HS-27A (cell line): ENCODE measurements at places on chromosomes 16 and 17.

DNA sequence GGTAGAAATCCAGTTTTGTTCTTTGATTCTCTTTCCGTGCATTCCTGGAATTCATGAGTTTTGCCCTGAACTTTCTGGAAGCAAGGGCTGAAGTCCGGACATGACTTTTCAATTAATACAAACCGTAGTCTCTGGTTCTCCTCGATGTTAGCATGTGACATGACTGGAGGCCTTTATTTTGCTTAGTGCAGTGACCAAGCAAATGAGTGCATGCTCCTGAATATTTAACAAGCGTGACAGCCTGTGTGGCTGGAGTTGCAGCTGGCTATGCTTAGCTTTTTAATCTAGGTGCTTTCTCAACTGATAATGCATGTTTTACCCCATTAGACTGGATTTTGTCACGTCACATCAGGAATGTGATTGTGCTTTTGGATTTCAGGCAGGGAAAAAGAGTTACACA is 302.1 kb downstream of the MAP2K6 start:
- DNase-seq = no peak

GRCh38 chr16:794091-794822 is 5.8 kb downstream of the CHTF18 start:
- DNase-seq = no peak

GRCh38 chr17:39244016-39244599 is 18.4 kb upstream of the STAC2 start:
- no peak for DNase-seq

DNA sequence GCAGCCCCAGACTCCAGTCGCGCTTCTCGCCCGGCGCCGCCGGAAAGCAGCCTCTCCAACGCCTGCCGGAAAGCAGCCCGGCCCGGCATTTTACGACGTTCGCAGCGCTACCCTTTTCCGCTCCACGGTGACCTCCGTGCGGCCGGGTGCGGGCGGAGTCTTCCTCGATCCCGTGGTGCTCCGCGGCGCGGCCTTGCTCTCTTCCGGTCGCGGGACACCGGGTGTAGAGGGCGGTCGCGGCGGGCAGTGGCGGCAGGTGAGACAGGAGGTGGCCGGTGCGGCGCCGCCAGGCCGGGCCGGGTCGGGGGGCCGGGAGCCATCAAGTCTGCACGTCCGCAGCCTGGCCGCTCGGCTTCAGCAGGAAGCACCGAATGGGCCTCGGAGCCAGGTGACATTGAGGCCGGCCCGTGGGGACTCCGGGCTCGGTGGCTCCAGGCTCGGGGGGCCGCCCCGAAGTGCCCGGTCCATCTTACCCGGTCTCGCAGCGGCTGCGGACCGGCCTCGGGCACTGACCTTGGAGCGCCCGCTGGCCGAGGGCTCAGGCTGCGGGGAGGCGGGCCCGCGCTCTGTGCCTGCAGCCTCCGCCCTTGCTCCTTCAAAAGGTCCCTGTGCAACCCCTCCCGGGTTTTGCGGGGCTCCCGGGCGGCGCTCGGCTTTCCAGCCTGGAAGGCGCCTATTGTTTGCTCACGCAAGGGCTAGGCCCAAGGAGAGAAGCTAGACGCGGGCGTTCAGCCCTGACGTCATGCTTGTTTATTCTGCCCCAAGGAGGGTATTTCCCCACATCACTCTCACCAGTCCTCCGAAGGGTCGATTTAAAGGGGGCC is at the start of the genes COX4I1 and EMC8:
Gene COX4I1, plus strand, starts transcription at position 199 of the 824 bp plus-strand sequence. CDS start 1,511 bp downstream, outside the sequence.
Gene EMC8, minus strand, starts transcription at position 48 of the 824 bp plus-strand sequence. CDS start 249 bp downstream, outside the sequence.
- peak; percentile 76 for DNase-seq

GRCh38 chr16:8756755-8757154 is 40.7 kb downstream of the TMEM186 start:
- no peak for DNase-seq

DNA sequence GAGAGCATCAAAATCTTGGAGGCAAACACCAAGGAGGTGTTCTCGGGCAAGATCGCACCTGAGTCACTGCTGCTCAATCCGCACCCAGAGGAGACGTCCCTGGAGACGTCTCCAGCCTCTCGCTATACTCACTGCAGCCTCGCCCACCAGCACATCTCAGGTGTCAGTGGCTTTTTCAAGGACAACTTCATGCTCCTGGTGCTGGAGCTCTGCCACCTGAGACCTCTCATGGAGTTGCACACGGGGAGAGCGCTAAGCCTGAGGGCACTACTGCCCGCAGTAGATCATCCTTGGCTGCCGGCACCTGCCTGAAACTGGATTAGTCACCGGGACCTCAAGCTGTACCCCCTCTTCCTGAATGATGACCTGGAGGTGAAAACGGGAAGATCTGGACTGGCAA is 2.6 kb upstream of the MBTPS1 start:
- no peak for DNase-seq

- no peak for DNase-seq
These were observed 131.9 kb downstream of the MSI2 start for GRCh38 chr17:57388131-57388725.

- no peak for DNase-seq
These were observed 31.2 kb upstream of the AKTIP start for GRCh38 chr16:53534206-53534605.

GRCh38 chr17:60087882-60088669 is 9.4 kb upstream of the HEATR6 start:
- no peak for DNase-seq

- no peak for DNase-seq
These were observed 35.5 kb downstream of the CPNE2 start for GRCh38 chr16:57127836-57128235.

DNA sequence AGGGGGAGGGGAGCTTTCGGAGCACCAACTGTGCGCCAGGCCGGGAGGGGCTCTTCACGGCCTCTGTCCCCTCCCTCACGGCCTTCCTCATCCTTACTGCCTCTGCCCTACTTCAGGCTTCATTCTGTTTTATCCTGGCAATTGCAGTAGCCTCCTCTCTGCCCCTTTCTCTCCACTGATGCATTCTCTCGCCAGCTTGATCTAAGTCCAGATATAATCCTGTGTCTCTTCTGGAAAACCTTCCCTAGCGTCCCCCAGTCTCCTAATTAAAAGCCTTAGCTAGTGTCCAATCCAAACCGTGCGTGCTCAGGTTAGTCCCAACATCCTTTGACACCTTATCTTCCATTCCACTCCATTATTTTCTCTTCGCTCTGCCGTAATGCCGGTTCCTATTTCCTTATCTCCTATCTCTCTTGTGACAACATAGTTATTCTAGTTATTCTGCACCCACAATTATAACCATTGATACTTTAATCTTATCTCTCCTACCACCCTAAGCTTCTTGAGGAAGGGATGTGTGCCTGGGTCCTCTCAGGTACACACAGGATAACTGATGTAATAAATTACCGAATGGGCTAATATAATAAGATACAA is 869 bp downstream of the ZNF48 start:
- DNase-seq = no peak

DNA sequence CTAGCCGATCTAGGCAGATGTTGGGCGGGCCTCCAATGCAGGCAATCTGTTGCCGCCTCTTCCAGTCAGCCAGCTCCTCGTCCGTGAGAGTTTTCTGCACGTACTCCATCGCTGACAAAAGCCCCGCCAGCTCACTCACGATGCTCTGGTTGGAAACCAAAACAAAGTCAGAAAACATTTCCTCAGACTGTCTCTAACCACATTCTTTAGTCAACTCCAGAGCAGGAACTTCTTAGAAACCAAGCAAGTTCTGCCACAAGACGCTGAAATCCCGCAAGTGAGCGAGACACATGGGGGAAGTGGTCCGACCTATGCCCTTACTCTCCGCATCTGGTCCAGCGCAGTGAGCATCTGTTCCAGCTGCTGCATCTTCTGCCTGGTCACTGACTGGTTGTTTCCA is 49.1 kb downstream of the STAT5A start:
- no peak for DNase-seq

- DNase-seq = no peak
These were observed 82.5 kb upstream of the TNRC6C start for GRCh38 chr17:77875881-77876509.

DNA sequence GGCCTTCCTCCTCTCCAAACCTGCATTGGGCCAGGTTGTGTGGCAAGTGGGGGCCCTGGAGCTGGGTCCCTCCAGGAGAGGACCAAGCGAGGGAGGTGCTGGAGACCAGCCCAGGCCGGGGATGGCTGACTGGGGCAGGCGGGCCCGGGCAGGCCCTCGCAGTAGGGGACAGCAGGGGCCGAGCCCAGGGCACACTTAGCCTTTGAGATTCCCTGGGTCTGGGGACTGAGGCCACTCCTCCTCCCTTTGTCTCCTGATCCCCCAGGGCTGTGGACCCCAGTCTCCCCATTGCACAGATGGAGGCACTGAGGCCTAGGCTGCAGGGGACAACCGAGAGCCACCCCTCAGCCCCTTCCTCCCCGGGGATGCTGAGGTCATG is 5.2 kb downstream of the FOXJ1 start:
- no peak for DNase-seq

DNA sequence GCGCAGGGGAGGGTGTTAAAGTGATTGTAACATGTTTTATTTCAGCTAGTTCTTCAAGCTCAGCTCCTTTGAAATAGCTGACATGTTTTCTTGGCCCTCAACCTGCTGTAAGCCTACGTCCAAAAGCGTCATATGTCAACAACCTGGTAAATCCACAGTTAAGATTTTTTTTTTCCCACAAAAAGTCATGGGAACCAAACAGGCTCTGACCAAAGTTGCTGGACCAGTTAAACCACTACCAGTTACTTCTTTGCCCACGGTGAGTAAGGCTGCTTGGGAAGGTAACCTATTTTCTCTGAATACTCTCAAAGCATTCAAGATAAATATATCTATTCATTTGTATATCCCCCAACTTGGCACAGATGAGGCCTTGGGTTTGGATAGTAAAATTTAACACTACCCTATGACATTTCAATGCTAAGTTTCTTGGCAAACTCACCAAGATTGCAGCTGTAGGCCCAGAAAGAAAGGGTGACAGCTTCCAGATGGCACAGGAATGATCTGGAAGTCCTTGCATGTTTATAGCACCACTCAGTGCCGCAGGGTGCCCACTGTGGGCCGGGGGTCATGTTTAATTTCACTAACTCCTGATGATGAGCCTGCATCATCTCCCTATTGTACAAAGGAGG is 166.2 kb downstream of the XYLT1 start:
- no peak for DNase-seq

- no peak for DNase-seq
These were observed 164.5 kb upstream of the ZFHX3 start for GRCh38 chr16:73212431-73212830.

GRCh38 chr16:51035110-51035498 is 116.0 kb downstream of the SALL1 start:
- DNase-seq = no peak

DNA sequence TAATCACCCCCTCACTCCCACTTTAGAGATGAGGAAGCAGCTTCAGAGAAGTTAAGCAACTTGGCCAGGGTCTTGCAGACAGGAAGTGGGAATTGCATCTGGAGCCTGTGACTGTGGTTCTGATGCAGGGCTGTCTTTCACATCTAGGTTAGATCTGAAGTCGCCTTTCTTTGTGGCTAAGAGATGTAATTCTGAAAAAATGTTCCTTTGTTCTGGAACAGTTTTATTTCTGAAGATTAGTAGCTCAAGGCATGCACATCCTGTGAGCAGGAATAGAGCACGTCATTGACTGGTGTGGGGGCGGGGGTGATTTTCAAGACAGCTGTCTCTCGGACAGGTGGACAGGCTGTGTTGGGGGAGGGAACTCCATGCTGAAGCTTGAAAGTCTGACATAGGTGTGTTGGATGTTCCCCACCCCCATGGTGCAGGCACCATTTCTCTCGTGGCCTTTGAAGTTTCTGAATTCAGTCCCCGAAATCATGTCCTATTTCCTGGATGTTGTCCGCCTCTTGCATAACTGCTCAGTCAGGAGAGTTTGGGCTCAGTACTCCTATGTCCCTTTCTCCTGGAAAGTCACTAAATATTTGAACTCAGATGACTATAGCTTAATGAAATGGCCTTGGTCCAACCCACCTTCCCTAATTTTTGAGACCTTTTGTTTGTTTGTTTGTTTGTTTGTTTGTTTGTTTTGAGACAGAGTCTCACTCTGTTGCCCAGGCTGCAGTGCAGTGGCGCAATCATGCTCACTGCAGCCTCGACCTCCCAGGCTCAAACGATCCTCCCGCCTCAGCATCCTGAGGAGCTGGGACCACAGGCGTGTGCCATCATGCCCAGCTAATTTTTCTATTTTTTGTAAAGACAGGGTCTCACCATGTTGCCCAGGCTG is 21.0 kb upstream of the HERPUD1 start:
- no peak for DNase-seq

DNA sequence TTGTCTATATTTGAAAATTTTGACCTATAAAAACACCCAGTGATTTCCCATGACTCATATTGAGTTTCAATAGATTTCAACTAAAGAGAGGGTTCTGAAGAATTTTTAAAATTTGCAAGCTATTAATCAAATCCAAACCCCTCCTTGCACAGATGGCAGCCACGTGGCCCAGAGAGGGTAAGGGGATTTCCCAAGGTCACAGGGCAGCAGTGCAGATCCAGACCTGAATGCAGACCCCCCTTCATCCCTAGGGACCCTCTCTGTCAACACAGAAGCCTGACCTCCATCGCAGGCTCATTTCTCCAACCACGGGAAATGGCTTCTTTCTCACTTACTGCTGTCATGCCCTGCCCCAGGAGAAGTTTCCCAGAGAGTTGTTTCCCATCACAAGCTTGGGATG is 24.7 kb upstream of the CES5A start:
- no peak for DNase-seq

- no peak for DNase-seq
These were observed 41.5 kb downstream of the TK2 start for GRCh38 chr16:66508248-66508913.

- DNase-seq = no peak
These were observed 20.2 kb downstream of the HLF start for GRCh38 chr17:55284944-55285339.
